ENCODE measurements at places on chromosomes 1 and 21. TPM values are rescaled to one million over a fixed set of nuclear protein-coding genes. Genes with fewer than 3 reads are reported as not detected.

DNA sequence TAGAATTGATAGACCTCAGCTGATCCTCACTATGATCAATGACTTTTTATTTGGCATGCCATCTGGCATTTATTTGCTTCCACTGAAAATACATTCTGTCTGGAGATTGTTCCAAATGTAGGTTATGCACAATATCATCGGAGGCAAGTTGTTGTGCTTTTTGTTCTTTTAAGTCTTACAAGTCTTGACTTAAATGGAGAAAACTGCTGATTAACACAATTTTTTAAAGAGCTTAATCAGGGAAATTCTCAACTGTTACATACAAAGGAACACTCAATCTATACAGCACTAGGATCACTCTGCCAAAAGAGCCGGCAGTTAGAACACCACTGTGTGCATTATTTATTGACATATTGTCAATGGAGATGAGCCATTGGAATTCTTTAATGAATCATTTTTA, 19.2 kb downstream of the CYYR1 start:
- peaks cover 4% of the 10 kb centered on the region for H3K36me3 ChIP-seq
- peak overlapping the region; percentile 75 for H3K27ac ChIP-seq

DNA sequence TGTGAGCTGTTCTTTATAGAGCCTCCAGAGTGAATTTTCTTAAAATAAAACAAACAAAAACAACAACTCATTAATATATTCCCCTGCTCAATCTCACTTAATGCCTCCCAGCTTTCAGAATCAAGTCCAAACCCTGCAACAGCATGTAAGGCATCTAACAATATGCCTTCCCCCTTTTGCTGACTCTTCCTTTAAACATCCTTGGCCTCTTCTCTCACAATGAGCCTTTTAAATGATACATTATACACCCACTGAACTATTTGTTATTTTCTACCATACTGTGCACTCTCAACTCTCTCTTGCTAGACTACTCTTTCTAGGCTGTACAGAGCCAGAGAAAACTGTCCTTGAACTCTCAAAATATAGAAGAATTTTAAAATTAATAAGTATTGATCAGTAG, 115.2 kb upstream of the SNX7 start:
- no peak overlapping the region for H3K4me3 ChIP-seq
- H3K36me3 ChIP-seq: no peaks in the 10 kb centered on the region
- no peak for DNase-seq
- no peaks in the 10 kb centered on the region for H3K4me1 ChIP-seq

Gene SZRD1
- total RNA-seq: 97.3 TPM

Gene ELF3
- total RNA-seq: 0.60 TPM

- no peaks in the 10 kb centered on the region for H3K36me3 ChIP-seq
- H3K4me1 ChIP-seq: peaks cover 18% of the 10 kb centered on the region
- H3K27me3 ChIP-seq: no peaks in the 10 kb centered on the region
- no peak for DNase-seq
- H3K27ac ChIP-seq: peak overlapping the region; percentile 60
Observed at GRCh38 chr1:109133002-109133706, 19.2 kb downstream of the ELAPOR1 start.

Gene LCE2B
- total RNA-seq: not detected

- H3K27ac ChIP-seq: peak overlapping the region; percentile 96
- H3K36me3 ChIP-seq: peaks cover 26% of the 10 kb centered on the region
- no peaks in the 10 kb centered on the region for H3K27me3 ChIP-seq
- peak overlapping the region; percentile 92 for H3K4me3 ChIP-seq
- peaks cover 59% of the 10 kb centered on the region for H3K4me1 ChIP-seq
Observed at GRCh38 chr1:151058692-151059091, 730 bp downstream of the CDC42SE1 start.

GRCh38 chr1:57003398-57004139, 37.8 kb upstream of the C8B start:
- no peak for DNase-seq
- H3K36me3 ChIP-seq: no peaks in the 10 kb centered on the region
- H3K4me3 ChIP-seq: no peak overlapping the region
- H3K27me3 ChIP-seq: no peaks in the 10 kb centered on the region

DNA sequence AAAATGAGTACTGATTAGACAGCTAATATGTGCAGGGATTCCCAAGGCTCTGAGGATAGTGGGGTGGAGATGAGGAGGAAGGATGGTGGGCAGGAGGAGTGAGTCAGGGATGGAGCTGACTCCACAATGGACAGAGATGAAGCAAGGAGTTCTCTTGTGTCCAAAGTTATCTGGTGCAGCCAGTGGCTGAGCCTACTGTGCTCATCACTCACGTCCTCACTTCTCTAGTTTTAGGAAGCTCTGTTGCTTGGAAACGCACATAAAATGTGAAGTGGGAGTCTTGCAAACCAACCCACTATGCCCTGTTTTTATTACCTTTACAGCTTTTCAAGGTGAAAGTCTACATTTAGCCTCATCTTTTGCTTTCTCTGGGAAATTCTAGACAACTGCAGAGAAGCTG, 36.5 kb upstream of the SAMD13 start:
- no peaks in the 10 kb centered on the region for H3K27me3 ChIP-seq
- no peak overlapping the region for H3K27ac ChIP-seq
- no peak overlapping the region for H3K4me3 ChIP-seq
- H3K4me1 ChIP-seq: no peaks in the 10 kb centered on the region
- DNase-seq: no peak
- no peaks in the 10 kb centered on the region for H3K36me3 ChIP-seq

GRCh38 chr21:38413958-38414548, 84.2 kb downstream of the ERG start:
- no peak overlapping the region for H3K27ac ChIP-seq
- H3K4me1 ChIP-seq: peaks cover 3% of the 10 kb centered on the region

DNA sequence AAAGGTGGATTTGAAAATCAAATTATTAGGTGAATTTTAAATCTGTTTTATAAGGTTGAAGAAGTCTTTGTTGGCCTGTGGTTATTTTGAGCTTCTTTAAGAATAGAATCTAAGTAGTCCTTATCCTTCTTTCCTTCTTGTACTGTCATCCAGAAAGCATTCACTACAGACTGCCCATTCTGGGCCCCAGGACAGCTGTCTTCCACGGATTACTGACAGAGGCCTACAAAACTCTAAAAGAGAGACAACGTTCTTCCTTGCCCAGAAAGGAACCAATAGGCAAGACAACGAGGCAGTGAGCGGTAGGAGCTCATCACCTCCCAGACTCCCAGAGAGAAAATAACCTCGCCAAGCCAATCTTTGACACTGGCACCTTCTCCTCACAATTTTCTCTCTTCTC, 24.4 kb upstream of the PIGC start:
- peaks cover 10% of the 10 kb centered on the region for H3K4me1 ChIP-seq
- H3K36me3 ChIP-seq: no peaks in the 10 kb centered on the region
- H3K4me3 ChIP-seq: no peak overlapping the region
- no peaks in the 10 kb centered on the region for H3K27me3 ChIP-seq
- H3K27ac ChIP-seq: no peak overlapping the region
- no peak for DNase-seq

DNA sequence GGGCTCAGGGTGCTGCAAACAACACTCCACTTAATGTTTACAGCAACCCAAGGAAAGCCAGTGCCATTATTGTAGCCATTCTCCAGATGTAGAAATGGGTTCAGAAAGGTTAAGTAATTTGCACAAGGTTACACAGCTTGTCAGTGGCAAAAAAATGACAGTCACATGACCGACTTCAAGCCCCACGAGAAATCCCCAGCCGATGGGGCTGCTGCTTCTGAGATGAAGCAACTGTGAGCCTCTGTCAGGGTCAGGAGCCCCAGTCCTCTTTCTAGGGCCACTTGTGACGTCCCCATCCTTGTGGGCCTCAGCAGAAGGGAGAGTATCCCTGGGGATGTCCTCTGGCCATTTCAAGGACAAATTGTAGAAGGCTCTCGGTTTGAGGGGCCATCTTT, 54.8 kb downstream of the EDN2 start:
- no peaks in the 10 kb centered on the region for H3K36me3 ChIP-seq
- H3K4me1 ChIP-seq: peaks cover 33% of the 10 kb centered on the region
- H3K27me3 ChIP-seq: peaks cover 9% of the 10 kb centered on the region
- H3K27ac ChIP-seq: no peak overlapping the region
- DNase-seq: no peak

DNA sequence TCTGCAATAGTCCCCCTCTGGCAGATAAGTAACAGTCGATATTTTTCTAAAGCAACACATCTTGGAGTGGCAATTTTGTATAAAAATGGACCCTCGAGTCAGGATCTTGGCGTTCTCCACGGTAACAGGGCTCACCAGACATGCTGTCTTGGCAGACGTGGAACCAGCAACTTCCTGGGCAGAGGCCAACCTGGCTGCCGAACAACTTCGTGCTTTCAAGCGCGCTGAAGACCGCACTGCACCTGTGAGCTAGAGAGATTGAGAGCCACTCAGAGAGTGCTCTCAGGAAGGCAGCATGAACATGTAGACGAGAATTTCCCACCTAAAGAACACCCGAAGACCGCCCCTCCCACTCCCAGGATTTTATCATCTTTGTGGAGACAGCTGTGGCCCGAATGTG, 7.3 kb downstream of the C1orf174 start:
- H3K4me3 ChIP-seq: no peak overlapping the region
- no peak overlapping the region for H3K27ac ChIP-seq
- DNase-seq: peak; percentile 36
- H3K27me3 ChIP-seq: no peaks in the 10 kb centered on the region

DNA sequence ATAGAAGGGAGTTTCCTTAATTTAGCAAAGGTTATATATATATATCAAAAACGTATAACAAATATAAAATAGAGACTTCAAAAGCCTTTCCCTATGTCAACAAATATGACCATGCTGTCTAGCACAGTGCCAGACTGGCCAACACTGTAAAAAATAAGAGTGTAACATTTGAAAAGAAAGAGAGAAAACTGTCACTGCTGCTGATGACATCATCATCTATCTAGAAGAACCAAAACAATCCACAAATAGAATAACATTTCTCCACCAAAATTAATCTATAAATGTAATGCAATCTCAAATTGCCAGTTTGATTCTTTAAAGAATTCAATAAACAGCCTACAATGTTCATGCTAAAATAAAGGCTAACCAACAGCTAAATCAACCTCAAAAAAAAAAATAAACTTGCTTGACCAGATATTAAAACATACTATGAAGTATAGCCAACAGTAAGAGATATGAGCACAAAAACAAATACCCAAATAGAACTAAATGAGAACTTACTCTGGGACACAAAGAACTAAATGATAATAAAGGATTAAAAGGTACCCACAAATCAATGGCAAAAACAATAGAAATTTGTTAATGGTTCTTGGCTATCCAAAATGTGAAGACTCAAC, 50.2 kb downstream of the ENAH start:
- H3K4me1 ChIP-seq: peaks cover 50% of the 10 kb centered on the region
- H3K27ac ChIP-seq: peak overlapping the region; percentile 73

Gene LAPTM5
- 18.8 TPM for total RNA-seq

- H3K4me1 ChIP-seq: peaks cover 24% of the 10 kb centered on the region
- peaks cover 32% of the 10 kb centered on the region for H3K27me3 ChIP-seq
- DNase-seq: no peak
- H3K4me3 ChIP-seq: no peak overlapping the region
Observed at GRCh38 chr21:42672699-42673458, 19.5 kb downstream of the PDE9A start.

All from left ventricle myocardium inferior (tissue), 1 donor.